ENCODE measurements at places on chromosomes 7 and 10.

- no peak for DNase-seq
- no peak overlapping the region for H3K4me3 ChIP-seq
- no peak overlapping the region for H3K27ac ChIP-seq
- H3K27me3 ChIP-seq, result no peaks in the 10 kb centered on the region
- no peaks in the 10 kb centered on the region for H3K4me1 ChIP-seq
- no peaks in the 10 kb centered on the region for H3K36me3 ChIP-seq
Observed at GRCh38 chr10:22427101-22427500, 81.8 kb downstream of the SPAG6 start.

DNA sequence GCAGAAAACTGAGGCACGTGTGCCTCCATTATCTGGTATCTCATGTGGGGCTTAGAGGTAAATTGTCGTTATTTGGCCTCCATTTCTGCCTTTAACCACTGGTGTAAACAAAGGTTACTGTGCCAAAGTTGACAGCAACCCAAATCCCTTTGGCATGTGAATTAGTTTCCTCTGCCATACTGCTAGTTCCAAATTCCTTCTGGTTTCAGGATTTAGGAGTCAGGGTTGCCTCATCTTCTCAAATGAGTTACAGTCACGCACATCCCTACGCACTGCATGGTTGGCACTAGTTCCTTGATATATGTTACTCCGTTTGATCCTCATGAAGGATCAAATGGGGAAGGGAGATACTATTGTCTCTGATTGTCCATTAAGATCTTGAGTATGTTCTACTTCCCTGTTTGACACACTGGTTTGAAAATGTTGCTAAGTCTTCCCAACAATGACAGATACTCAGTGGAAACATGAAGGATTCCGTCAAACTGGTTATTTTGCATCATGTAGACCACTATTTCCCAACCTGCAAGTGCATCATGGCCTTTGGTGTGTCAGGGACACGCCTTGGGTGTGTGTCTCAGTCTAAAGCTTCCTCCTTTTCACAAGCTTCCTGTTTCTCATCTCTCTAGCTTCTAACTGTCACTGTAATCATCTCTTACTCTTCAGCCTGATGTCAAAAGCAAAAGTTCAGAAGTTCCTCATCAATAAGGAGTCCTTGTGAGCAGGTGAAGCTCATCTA lies at the start of gene LIPN:
Gene LIPN, plus strand, starts transcription at position 655 of the 736 bp plus-strand sequence. CDS start 1,386 bp downstream, outside the sequence.
- no peak within 1 kb of the TSS for H3K27ac ChIP-seq
- no peak within 1 kb of the TSS for H3K4me3 ChIP-seq
- H3K36me3 ChIP-seq, result no peaks in the 10 kb centered on the region
- no peak for DNase-seq
- H3K27me3 ChIP-seq, result no peaks in the 10 kb centered on the region

DNA sequence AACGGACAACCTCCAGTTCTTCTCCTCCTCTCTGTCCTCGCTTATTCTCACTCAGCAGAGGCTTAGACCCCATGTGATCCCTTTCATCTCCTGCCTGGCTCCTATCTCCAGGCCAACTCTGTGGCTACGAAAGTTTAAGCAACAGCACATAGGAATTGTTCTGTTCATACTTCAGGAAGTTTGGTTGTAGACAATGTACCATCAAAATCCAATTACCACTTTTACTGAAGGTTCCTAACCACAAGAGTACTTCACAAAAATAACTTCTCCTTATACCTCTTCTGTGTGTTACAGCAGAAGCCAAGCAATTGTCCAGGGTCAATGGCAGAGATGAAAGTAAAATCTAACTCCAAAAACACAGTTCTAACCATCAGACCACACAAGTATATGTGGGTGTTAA lies 80.0 kb downstream of the SLC25A13 start:
- H3K36me3 ChIP-seq, result no peaks in the 10 kb centered on the region
- H3K27me3 ChIP-seq, result no peaks in the 10 kb centered on the region
- H3K27ac ChIP-seq, result no peak overlapping the region
- H3K4me1 ChIP-seq, result no peaks in the 10 kb centered on the region

DNA sequence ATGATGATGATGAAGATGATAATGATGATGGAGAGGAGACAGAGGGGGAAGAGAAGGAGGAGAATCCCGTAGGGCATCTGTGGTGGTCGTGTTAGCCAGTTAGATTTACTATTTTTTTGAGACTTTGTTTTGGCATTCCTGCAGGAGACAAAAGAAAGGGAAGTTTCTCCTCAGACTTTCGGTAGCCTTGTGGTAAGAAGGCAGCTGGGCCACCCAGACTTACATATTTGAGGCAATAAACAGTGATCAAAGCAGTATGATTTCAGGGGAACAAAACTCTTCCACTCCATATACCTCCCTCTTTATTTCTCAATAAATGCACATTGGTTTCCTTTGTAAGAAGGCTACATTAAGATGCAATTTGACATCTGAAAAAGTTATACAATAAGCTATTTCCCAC lies 32.4 kb upstream of the BICC1 start:
- H3K36me3 ChIP-seq, result no peaks in the 10 kb centered on the region
- no peaks in the 10 kb centered on the region for H3K27me3 ChIP-seq
- no peak for DNase-seq
- H3K4me1 ChIP-seq, result peaks cover 4% of the 10 kb centered on the region
- H3K4me3 ChIP-seq, result no peak overlapping the region

DNA sequence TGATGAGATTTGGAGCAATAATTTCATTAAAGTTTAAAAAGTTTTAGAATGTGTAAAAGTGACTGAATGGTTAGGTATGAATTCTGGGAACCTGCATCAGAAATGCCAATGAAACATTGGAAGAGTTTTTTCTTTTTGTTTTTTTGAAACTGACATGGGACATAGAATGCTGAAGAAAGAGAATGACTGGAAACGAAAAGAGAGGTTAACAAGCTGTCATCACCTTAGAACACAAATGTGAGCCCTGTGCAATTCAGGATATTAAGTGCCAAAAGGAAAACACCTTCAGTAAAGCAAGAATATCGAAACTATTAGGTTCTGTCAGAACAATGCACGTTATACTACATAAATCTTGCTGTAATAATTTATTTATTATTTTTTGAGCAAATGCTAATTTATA lies 12.6 kb upstream of the EXOC4 start:
- no peak for DNase-seq
- no peaks in the 10 kb centered on the region for H3K36me3 ChIP-seq
- no peak overlapping the region for H3K4me3 ChIP-seq

- H3K36me3 ChIP-seq, result no peaks in the 10 kb centered on the region
- H3K4me1 ChIP-seq, result peaks cover 6% of the 10 kb centered on the region
- H3K27ac ChIP-seq, result no peak overlapping the region
- peaks cover 2% of the 10 kb centered on the region for H3K27me3 ChIP-seq
- no peak overlapping the region for H3K4me3 ChIP-seq
- DNase-seq, result no peak
Observed at GRCh38 chr7:26861050-26861449, 3.3 kb downstream of the SKAP2 start.

DNA sequence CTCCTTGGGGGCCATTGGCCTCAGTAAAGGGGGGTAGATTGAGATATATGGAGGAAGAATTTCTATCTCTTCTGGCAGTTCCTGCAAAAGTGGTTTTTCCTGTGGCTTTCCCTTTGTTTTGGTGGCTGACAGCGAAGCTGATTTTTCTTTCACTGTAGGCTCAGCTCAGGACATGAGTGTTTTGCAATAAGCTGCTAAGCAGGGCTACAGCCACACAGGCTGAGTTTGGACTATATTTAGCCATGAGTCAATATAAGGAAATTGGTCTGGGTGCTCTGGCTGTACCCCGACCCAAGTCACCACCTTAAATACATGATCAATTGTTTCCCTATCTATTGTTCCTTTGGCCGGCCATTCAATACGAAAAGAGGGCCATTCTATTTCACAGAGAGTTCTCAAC lies 212.7 kb upstream of the KCND2 start:
- no peak for DNase-seq
- H3K4me1 ChIP-seq, result no peaks in the 10 kb centered on the region
- no peak overlapping the region for H3K4me3 ChIP-seq
- H3K27me3 ChIP-seq, result no peaks in the 10 kb centered on the region

DNA sequence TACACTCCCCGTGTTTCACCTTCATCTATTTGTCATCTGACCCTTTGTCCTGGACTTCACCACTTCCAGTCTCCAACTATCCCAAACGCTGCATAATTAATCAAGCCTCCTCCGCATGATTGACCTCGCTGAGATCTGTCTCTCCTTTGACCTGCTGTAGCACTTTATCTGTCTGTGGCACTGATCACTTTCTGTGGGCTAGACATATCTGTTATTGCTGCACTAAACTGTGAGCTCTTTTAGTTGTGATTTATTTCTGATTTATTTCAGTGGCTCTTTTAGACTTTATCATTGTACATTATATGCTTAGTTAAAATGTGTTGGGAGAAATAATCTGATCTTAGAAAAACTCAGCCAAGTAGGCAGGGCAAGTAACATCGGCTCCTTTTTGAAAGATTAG lies 91.9 kb upstream of the GATA3 start:
- H3K36me3 ChIP-seq, result peaks cover 16% of the 10 kb centered on the region
- no peaks in the 10 kb centered on the region for H3K4me1 ChIP-seq
- no peak overlapping the region for H3K4me3 ChIP-seq
- H3K27ac ChIP-seq, result no peak overlapping the region
- H3K27me3 ChIP-seq, result no peaks in the 10 kb centered on the region

DNA sequence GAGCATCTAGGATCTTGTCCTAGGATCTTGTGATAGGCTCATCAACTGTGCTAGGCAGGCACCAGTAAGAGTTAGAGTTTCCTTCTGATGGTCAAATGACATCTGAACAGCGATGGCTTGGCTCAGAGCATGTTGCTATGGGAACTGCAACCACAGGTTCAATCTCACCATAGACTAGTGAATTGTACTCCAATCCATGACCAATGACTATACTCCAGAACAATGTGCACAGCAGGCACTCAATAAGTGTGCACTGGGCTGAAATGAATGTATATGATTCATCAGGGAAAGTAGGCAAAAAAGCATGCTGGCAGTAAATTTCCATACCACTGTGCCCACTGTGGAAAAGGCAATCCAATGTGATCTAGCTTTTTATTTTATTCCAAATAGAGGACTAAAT lies 163.6 kb upstream of the HPS1 start:
- peaks cover 2% of the 10 kb centered on the region for H3K27me3 ChIP-seq
- no peaks in the 10 kb centered on the region for H3K36me3 ChIP-seq
- H3K27ac ChIP-seq, result no peak overlapping the region
- no peak for DNase-seq
- no peak overlapping the region for H3K4me3 ChIP-seq

DNA sequence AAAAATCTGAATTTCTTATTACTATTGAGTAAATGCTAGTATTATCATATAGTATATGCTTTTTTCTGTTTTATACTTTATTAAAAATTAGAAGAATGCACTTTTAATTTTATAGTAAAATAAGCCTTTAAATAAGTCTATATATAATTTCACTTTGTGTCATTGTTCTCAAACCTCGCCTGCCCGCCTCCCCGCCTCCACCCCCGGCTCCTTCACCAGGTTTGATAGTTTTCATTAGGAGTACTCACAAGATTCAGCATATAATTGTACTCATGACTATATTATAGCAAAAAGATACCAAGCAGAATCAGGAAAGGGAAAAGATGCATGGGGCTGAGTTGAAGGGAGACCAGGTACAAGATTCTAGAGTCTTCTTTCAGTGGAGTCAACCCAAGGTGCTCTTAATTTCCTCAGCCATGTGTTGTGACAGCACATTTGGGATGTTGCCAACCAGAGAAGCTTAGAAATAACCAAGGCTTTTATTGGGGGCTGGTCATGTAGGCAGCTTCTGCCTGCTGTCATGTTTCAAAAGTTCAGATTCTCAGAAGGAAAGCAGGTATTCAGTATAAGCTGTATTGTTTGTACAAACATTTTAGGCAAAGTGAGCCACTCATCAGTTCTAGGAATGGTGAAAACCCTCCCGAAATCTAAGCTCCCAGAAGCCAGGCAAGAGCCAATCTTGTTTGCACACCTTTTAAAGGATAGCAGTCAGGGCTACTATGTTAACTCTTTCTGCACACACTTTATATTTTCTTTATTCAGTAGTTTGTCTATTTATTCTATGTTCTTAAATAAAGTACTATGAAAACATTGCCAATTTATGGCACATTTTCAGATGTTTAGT lies 12.3 kb downstream of the NHLRC2 start:
- no peaks in the 10 kb centered on the region for H3K4me1 ChIP-seq
- H3K27ac ChIP-seq, result no peak overlapping the region
- no peaks in the 10 kb centered on the region for H3K27me3 ChIP-seq
- no peak overlapping the region for H3K4me3 ChIP-seq

DNA sequence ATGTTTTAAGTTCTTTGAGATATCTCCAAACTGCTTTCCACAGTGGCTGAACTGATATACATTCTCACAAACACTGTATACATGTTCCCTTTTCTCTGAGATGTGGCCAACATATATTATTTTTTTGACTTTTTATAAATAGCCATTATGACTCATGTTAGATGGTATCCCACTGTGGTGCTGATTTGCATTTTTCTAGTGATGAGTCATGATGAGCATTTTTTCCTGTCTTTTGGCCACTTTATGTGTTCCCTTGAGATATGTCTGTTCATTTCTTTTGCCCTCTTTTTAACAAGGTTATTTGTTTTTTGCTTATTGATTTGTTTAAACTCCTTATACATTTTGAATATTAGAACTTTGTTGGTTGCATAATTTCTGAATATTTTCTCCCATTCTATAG lies 1055.1 kb downstream of the NXPH1 start:
- H3K4me1 ChIP-seq, result no peaks in the 10 kb centered on the region
- H3K27ac ChIP-seq, result no peak overlapping the region
- H3K27me3 ChIP-seq, result no peaks in the 10 kb centered on the region
- DNase-seq, result no peak
- no peaks in the 10 kb centered on the region for H3K36me3 ChIP-seq

Measured in large intestine (tissue), 12 donors.